GM19239 (cell line): ENCODE measurements at places on chromosomes 3 and 15.

DNA sequence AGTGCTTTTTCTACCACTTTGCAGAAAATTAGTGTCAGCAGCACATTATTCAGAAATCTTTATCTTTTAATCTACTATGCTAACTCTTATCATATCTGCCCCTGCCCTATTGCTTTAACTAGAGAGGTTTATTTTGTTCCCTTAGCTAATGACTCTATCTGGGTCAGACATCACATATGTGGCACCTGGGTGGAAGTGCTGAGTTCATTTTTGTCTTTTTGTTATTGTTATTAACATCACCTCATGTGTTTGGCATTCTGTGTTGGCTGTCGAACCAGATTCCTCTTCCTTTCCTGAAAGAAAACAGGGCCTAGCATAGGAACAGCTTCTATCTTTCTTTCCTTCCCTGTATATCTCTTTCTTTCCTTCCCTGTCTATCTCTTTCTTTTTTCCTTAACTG is 100.7 kb downstream of the RBMS3 start:
- DNase-seq = no peak

DNA sequence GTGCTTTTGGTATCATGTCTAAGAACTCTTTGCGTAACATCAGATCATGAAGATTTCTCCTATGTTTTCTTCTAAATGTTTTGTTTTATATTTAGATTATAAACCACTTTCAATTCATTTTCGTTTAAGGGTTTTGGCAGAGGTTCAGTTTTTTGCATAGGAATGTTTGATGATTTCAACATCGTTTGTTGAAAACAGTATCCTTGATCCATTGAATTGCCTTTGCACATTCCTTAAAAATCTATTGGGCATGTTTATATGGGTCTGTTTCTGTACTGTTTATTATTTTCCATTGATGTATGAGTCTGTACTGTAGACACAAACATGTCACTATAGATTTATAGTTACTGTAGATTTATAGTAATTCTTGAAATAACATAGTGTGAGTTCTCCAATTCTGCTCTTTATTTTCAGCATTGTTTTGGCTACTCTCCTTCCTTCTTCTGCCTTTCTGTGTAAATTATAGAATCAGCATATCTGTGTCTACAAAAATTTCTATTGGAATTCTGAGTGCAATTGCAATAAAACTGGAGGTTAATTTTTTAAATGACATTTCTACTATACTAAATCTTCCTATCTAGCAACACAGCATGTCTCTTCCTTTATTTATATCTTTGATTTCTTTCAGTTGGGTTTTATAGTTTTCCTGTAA is 374.0 kb downstream of the SV2B start:
- no peak for DNase-seq

DNA sequence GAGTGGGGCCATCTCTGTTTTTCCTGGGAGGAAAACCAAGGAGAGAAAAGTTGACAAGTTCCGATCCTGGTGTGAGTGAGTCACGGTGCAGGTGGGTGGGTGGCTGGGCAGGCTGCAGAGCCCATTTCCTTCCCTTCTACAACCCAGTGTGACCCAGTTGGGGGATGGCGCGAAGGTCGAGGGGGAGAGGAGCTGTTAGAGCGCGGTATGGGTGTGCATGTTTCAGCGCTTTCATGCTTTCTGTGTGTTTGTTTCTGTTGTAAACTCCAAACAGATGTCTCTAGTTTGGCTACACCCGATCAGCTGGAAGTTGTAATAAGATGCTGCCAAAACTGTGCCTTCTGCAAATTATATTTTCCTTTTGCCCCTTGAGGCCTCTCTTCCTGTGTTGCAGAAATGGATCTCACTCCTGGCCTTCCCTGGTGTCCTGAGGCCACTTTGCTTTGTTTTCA is 3.8 kb downstream of the FAM43A start:
- DNase-seq = no peak

GRCh38 chr3:9422712-9423424 is 25.5 kb downstream of the SETD5 start:
- DNase-seq = no peak

DNA sequence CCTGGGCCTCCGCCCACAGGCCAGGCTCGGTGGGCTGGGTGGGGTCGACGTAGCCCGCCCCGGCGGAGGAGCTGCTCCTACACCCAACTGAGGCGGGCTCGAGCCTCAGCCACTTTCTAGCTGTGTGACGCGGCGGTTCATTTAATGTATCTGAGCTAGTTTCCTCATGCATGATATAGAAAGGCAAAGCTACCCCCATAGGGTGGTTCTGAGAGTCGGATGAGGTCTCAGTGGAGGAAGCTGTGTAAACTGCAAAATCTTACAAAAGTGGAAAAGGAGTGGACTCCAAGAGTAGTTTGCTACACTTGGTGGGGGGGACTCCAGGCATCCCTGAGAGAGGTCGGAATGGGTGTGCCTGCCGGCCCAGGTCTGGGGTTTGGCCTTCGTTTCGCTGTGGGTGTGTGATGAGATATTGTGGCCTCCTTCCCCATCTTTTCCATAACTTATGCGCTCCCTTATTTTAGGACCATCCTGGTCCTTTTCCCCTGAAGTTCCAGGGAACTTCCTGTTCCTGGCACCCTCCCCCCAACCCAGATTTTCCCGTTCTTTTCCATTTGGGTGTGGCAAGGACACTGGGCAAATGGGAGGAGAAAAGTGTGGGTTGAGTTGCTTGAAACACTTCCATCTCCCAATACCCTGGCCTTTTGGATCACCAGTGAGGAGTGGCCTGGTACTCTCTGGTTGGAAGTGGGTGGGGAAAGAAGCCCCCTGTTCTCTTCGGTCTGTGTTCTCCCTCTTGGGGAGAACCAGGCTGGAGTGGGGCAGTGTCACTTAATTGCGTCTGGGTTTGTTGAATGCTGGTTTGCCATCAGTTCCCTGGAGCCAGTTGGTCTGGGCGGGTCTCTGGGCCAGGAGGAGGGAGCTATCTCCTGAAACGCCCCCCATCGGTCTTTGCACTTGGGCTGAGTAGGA is 1.1 kb downstream of the PDIA5 start:
- no peak for DNase-seq

DNA sequence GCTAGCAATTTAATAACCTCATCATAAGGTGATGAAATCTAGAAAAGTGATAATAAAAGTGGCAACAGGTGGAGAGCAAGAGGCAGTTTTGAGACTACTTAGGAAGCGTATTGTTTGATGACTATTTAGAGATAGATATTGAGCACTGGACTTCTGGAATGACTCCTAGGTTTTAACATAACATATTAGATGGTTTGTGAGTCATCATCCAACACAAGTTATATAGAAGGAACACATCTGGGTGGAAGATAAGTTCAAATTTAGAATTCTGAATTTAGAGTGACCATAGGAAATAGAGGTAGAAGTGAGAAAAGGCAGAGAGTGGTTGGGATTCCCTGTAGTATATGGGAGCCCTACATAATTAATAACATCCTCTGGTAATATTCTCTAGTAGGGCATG is 282.8 kb upstream of the ALCAM start:
- no peak for DNase-seq
